Fibroblast of skin of left biceps (primary cell): ENCODE measurements at places on chromosomes 5 and 9.

GRCh38 chr9:79687131-79687447 lies 115.3 kb downstream of the TLE4 start:
- no peak for DNase-seq

- no peak for DNase-seq
Observed at GRCh38 chr5:1386274-1386717, 41.4 kb upstream of the CLPTM1L start.

- no peak for DNase-seq
Observed at GRCh38 chr9:131963072-131964030, 116.3 kb downstream of the MED27 start.

DNA sequence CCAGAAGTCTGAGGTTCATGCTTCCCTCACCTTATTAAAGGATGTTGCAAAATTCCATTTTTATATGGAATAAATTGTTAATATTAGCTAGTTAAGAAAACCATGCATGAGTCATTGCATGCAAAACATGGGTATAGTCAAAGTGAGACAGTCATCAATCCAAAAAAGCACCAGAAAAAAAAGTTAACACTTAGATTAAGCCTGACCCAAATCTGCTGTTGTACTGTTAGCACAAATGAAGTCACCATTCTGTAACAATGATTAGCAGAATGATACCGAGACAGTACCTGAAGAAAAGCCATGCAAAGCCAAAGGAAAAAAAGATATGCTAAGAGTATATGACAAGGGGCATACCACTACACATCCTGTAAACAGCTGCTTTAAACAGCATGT lies 49.5 kb downstream of the PKD2L2 start:
- DNase-seq, result no peak

- DNase-seq, result no peak
Observed at GRCh38 chr5:149641000-149641576, 59.8 kb downstream of the ARHGEF37 start.

- DNase-seq, result no peak
Observed at GRCh38 chr9:94664801-94665200, 25.5 kb upstream of the FBP1 start.

GRCh38 chr9:87195306-87195705 lies 248.0 kb upstream of the GAS1 start:
- no peak for DNase-seq

DNA sequence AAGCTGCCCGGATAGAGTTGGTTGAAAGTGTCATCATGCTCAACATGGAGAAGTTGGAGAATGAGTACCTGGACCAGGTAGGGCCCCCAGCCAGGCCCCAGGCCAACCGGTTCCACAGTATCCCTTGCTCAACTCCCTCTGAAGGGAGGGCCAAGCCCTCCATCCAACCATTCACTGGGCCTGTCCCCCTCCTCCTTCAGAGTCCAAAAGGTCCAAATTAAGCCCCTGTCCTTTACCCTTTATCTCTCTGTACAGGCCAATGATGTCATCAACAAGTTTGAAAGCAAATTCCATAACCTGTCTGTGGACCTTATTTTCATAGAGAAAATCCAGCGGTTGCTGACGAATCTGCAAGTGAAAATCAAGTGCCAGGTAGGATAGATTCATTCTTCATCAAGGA lies 47.2 kb downstream of the CCDC180 start:
- no peak for DNase-seq

GRCh38 chr9:93245437-93245970 lies 61.6 kb downstream of the WNK2 start:
- DNase-seq, result no peak

DNA sequence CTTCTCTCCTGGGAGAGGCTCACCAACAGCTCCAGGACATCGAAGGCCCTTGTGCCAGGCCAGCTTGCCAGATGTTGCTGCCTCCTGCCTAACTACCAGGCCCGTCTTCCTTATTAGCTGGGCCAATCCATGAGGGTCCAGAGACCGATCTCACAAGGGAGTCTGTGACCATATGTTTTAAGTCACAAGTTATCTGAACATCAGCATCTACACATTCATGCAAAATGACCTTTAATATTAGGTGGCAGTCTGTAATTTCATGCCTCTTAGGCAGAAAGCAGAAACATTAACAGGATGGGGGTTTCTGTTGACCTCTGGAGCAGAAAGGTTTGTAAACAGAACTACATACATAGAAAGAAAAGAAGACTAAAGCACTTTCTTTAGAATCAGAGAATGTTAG lies 75.1 kb upstream of the SLC25A51 start:
- no peak for DNase-seq

DNA sequence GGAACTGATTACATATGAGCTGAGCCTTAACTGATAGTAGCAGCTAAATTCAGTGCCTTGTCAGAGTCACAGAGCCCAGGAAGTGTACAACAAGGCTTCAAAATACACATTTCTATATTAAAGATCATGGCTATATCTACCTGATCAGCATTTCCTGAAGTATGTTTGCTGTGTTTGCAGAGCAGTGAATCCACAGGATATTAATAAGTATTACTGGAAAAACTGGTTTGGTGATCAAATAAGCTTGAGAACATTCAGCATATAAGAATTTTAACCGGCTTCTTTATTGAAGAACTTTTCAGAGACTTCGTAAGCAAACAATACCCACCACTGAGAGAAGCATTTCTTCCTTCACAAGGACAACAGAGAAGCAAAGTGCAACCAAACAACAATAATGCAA lies 227.0 kb downstream of the ELAVL2 start:
- DNase-seq, result no peak

DNA sequence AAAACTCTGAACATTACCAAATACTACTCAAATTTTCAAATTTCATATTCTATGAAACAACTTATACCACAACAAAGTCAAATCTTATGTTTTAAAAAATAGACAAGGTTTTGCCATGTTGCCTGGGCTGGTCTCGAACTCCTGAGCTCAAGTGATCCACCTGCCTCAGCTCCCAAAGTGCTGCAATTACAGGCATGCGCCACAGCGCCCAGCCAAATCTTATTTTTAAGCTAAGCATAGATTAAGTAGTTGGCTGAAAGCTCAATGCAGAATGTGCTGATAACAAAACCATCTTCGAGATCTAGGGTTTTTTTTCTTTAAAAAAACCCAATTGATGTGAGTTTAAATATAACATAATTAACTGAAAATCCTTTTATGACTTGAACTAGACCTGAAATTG lies 6.4 kb downstream of the LMBRD2 start:
- no peak for DNase-seq

DNA sequence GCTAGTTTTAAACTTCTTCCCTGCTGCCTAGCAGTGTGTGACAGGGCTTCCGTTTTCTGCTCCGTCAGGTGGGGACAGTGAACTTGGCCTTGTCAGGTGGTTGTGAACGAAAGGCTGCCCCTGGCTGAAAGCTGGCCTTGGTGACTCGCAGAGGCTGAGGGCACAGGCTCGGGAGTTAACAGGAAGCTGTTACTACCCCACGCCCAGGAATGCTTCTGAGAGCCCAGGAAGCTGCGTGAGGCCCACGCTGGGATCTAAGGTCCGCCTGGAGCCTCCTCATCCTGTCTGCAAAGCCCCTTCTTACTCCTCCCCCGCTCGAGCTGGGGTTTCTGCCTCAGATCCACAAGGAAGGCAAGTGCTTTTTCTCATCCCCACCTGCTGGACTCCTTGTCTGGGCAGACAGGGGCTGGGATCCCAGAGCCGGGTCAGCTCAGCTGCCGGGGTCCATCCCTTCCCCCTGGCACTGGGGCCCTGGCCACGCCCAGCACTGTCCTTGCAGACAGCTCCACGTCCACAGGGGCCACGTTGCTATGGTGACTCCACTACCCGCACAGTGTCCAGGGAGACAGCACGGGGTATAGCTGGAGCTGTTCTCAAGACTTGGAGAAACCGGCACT lies 124.7 kb upstream of the TBC1D2 start:
- DNase-seq, result no peak

- DNase-seq, result no peak
Observed at GRCh38 chr9:38651400-38652042, 31.1 kb upstream of the ANKRD18A start.

GRCh38 chr9:16030528-16031185 lies 477.8 kb downstream of the CCDC171 start:
- DNase-seq, result peak; percentile 52

DNA sequence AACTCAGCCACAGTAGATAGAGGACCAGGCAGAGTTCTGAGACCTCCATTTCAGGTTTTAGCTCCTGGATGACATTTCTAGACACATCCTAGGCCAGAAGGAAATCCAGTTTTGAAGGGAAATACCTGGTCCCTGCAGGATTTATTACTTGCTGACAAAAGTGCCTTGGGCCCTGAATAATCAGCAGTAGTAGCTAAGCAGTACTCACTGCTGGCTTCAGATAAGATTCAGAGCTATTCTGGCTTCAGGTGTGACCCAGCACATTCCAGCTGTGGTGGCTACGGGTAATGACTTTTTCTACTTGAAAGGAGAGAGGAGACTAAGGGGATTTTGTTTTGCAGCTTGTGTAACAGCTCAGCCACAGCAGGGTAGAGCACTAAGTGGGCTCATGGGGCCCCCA lies 34.0 kb downstream of the NDUFAF2 start:
- DNase-seq, result no peak

DNA sequence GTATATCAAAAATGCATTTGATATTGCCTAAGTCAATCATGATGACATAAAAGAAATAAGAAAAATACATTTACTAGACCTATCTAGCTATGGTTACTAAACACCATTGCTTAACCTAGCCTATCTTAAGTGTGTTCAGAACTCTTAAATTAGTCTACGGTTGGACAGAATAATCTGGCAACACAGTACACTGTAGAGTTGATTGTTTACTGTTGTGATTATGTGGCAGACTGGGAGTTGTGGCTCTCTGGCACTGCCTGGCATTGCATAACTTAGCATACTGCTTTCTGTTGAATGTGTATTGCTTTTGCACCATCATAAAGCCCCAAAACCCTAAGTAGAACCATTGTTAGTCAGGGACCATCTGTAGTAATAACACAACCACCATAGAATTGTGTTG lies 21.2 kb upstream of the ZFAND5 start:
- DNase-seq, result no peak

- DNase-seq, result no peak
Observed at GRCh38 chr5:162242416-162242815, 174.8 kb downstream of the GABRG2 start.

DNA sequence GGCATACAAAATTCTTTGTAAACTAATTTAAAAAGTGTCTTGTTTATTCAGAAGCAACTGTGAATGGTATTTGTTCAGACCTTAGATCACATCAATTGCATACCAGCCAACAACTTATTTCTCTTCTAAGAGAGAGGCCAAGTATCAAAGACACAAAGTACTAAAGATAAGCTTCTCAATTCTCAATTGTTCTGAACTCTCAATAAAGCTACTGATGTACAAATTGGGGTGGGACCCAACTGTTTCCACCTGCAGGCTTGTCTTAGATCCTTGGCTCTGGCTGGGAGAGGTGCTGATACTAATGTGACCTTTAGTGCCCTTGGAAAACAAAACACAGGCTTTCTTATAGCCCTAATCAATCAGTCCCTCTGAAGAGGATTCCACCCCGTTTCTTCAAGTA lies 22.1 kb downstream of the XRCC4 start:
- DNase-seq, result no peak

DNA sequence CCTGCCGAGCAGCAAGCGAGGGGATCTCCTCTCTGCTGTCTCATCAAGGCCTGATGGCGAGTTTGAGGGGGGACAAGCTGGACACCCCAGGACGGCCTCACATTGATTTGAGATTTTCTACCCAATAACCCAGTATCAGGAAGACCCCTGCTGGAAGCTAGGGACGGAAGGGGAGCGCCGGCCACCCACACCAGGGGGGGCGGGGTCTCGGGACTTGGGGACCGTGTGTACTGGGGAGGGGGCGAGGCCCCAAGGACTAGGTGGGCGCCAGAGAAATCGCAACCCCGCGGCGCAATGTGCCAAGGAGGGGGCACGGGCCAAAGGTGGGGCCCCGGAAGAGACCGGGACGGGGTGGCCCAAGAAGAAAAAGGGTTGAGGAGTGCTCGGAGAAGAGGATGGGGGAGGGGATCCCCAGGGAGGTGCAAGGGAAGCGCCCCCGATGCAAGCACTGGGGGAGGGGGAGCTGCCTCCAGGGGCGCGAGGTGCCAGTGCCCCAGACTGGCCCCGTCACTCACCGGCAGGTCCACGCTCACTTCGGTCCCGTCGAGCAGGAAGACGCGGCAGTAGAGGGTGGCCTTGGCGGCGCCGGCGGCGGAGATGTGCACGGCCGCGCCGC lies 1.1 kb downstream of the EPB41L4B start:
- DNase-seq, result no peak

GRCh38 chr5:9698841-9699240 lies 68.7 kb upstream of the TAS2R1 start:
- no peak for DNase-seq

- DNase-seq, result no peak
Observed at GRCh38 chr5:88934439-88934838, 51.5 kb upstream of the MEF2C start.

DNA sequence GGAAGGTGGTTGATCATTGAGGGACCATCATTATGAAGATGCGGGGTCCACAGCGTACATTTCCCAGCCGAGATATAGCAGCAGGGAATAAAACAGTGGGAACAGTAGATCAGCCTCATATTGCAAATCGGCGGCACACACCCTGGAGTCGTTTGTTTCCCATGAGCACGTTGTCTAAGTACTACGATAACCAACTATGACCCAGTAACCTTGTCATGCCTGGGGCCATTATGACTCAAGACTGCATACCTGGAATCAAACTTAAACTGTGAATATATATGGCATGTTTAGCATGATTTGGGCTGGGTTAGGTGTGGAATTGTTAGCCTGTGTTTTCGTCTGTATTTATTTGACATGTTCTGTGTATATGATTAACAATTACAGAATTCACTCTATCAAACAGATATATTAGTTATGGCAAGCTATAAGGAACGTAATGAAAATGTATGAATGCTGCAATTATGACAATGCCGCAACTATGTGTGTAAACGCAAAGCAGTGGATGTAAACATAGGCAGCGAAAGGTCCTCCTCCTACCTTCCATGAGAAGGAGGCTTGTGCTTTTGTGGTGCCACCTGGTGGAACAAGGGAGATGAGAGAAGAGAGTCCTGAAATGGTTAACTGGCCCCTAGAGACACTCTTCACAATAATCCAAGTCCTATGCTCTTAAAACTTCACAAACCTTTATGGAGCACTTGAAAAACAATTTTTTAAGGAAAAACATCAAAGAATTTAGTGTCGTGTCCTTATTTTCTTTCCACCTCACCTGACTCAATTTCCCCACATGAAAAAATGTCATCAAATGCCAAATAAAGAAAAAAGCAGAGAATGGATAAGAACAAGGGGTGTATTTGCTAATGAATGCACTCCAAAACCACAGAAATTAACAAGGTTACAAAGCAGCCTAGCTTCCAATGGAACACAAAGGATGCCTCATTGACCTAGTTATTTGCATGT lies 47.1 kb downstream of the SEMA5A start:
- DNase-seq, result no peak
